ENCODE measurements at places on chromosomes 1 and 21. TPM values are rescaled to one million over a fixed set of nuclear protein-coding genes. Genes with fewer than 3 reads are reported as not detected.

GRCh38 chr21:35428489-35428888 lies 379.4 kb upstream of the RUNX1 start:
- no peak for DNase-seq

- no peak for DNase-seq
These were observed 77.3 kb upstream of the GADD45A start for GRCh38 chr1:67607699-67608098.

- DNase-seq: no peak
These were observed 113.6 kb downstream of the ZMYM4 start for GRCh38 chr1:35382107-35382506.

The KCNA2 gene
- 0.17 TPM for total RNA-seq

The HHAT gene
- total RNA-seq: 4.9 TPM

GRCh38 chr1:29211086-29212030 lies 19.4 kb downstream of the MECR start:
- no peak for DNase-seq

GRCh38 chr1:90748668-90749067 lies 31.6 kb upstream of the BARHL2 start:
- no peak for DNase-seq

The ILDR2 gene
- 2.7 TPM for total RNA-seq

DNA sequence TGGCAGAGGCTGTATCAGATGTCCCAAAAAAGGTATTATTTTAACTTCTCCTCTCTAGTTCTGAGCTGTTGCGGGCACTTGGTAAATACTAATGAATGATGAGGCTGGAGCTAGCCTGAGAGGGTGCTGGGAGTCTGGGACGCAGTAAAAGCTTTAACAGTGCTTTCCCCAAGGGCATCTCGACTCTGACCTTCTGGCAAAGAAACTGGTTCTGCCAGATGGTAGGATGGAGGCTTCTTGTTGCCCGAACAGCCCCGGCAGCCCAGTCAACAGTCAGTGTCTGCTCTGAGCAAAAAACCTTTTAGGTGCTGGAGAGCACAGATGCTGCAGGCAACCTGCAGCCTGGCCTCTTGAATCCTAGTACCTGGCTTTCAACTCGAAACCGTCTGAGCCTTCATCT lies 2.5 kb upstream of the PNRC2 start:
- DNase-seq: peak; percentile 87

GRCh38 chr1:156083800-156084790 lies 1.8 kb upstream of the MEX3A start:
- DNase-seq: no peak

The PTGFRN gene
- 94.9 TPM for total RNA-seq

GRCh38 chr1:41716188-41717130 lies 202.3 kb downstream of the HIVEP3 start:
- no peak for DNase-seq

- no peak for DNase-seq
These were observed 188.9 kb downstream of the NRIP1 start for GRCh38 chr21:14875704-14876523.

DNA sequence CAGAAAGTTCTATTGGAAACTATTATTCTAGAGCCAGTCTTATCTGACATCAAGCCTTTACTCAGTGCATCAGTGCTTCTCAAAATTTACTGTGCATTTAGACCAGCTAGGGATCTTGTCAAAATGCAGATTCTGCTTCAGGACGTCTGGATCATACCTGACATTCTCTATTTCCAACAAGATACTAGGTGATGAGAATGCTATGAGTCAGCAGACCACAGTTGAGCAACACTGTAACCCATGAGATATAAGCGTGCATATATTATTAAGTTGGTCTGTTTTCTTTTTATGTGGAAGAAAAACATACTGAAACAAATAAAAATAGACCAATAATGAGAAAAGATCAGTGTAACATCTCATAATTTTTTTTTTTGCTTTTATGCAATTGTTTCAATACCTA lies 40.4 kb upstream of the KCNH1 start:
- no peak for DNase-seq

DNA sequence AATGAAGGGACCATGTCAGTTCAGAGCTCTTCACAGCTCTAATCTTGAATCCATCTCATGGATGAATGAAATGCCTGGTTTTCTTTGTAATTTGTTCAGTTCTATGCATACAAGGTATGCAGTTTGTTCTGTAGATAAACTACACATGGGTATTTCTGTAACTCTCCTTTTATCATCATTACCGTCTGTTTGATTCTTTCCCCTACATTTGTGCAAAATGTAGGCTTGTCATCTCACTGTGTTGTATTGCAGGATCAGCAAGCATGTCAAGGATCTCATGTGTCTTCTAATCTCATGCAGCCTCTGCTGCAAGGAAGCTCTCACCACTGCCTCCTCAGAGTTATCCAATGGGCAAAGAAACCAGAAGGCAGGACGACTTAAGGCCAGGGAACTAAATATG lies 79.3 kb downstream of the OLFML2B start:
- no peak for DNase-seq

DNA sequence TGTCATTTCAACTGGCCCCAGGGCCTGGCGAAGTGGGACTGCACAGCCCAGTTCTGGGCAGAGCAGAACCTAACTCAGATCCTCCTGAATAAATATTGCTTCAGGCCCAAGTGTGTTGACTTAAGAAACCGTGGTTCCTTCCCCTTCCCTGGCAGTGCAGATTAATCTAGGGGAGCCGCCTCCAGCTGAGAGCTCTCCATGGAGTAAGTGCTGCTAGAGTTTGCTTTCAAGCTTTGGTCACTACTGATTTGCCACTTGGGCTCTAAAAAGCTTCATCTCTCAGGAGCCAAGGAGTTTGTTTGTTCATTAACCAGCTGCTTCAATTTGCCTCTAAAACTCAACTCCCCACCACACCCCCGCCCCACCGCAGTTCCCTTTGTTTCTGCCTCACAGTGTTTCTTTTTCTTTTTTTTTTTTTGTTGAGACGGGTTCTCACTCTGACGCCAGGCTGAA lies 112.1 kb downstream of the DTL start:
- peak; percentile 35 for DNase-seq

DNA sequence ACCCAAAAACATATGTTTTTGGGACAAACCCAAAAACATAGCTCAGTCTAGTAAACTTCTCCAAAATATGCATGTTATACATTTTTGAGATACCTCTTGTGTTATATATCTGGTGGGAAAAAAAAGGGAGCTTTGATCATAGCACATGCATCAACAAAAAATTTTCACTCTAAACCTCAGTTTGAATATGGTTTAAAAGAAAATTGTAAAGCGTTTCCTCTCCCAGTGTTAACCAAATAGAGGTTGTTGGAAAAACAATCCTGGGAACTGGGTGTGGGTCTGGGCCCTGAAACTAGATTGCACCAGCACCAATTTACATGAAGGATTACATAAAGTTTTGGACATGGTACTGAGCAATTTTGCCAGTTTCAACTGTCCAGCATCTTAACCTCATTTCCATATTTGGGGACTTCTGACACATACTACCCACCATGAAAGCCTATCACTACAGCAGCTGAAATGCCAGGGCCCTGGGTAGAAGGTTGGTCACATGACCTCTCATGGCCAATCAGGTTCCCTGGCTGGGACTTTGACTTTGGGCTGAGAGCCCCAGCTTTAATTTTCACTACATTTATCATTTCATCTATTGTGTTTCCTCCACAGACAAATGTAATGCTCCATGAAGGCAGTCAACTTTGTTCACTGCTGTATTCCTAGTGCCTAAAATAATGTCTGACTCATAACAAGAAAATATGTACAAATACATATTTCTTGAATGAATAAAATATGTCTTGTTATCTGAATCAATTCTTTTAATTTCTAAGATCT lies 150.7 kb downstream of the SETD4 start:
- no peak for DNase-seq

DNA sequence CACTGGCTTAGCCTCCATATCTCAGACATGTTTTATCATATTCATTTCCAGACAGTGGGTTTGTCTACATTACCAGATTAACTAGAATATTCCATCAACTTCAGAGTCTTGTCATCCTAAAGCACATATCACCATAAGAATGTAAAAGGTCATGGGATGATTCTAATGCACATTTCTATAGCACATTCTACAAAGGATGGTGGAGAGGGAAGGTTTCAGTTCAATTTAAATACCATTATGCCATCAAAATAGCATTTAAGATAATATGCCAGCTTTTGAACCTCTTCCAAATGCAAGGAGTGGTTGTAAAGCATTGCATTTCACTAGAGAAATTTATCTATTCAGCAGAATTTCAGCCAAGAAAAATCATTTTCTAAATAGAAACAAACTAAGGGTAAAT lies 970.5 kb downstream of the TTLL7 start:
- no peak for DNase-seq

DNA sequence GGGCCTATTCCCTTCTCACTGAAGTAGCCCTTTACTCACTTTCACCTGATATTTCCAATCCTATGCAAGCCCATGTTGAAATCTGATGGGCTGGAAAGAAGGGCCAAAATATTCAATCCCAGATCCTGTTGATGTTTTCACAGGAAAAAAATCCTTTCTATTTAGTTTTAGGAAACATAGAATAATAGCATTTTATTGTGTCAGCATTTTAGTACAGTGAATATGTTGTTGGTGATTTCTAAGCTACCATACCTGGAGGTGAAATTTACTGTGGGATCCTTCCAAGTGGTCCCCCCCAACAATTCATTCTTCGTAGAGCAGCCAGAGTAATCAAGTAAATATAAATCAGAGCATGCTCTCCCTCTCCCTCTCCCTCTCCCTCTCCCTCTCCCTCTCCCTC lies 3.4 kb upstream of the UBE2U start:
- no peak for DNase-seq

- DNase-seq: no peak
These were observed 4.8 kb upstream of the SPRR5 start for GRCh38 chr1:152942161-152942560.

- no peak for DNase-seq
These were observed 269.1 kb upstream of the VAMP3 start for GRCh38 chr1:7501723-7502603.

The DPYD gene
- 4.9 TPM for total RNA-seq

- DNase-seq: no peak
These were observed 374.9 kb downstream of the NTNG1 start for GRCh38 chr1:107515702-107516101.

DNA sequence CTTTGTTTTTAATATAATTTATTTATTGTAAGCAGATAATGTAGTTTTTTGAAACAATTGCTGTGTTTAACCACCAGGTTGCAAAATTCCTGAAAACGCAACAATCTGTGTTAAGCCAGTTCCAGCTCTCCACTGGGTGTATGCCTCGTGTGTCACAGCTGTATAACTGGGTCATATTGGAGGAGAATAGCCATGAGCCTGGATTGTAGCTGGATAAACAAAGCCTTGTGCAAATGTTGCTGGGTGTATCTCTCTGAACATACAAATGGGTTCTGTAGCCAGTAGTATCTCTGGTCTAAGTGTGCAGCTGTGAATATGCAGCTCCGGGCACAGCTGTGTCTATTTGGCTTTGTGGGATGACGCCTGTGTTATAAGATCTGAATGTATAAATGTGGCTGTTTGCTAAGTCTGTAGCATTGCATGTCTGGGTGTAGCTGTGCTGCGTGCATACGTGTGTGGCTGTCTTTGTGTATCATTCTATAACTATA lies 2.8 kb downstream of the TCEA3 start:
- peak; percentile 65 for DNase-seq

The SEMA4A gene
- 4.5 TPM for total RNA-seq

The CFHR5 gene
- total RNA-seq: not detected

- no peak for DNase-seq
These were observed 208.8 kb upstream of the USP25 start for GRCh38 chr21:15520811-15521643.

The TBX19 gene
- 1.6 TPM for total RNA-seq

DNA sequence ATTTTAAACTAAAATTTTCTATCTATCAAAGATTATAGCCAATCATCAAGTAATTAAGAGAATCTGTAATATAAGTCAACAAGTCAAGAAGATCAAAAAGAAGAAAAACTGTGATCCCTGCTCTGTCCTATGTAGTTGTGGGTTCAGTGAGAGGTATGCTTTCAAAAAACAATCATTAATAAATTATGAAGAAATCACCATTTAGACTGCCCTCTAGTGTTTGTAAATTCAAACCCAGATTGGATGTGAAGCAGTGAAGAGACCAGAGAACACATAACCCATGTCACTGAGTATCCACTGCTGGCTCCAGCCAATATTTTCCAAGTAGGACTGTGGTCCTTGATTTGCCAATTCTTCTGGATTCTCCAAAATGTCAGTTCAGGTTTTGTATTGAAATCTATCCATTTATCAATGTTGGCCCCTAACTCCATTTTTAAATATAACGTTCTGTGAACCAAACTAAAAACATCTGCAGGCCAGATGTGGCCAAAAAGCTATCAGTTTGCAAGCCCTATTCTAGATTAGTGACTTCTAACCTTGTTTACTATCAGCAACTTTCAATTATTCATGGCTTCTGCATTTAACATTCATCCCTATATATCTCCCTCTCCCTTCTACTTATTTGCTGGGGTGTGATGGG lies 467.5 kb upstream of the CXADR start:
- no peak for DNase-seq

- no peak for DNase-seq
These were observed 86.1 kb downstream of the DUSP10 start for GRCh38 chr1:221655766-221656305.

GRCh38 chr21:44092211-44092610 lies 15.0 kb upstream of the PWP2 start:
- peak; percentile 36 for DNase-seq

GRCh38 chr1:243726806-243727502 lies 123.1 kb downstream of the AKT3 start:
- no peak for DNase-seq

GRCh38 chr21:40566486-40566885 lies 280.5 kb downstream of the DSCAM start:
- no peak for DNase-seq

The ERICH3 gene
- 0.16 TPM for total RNA-seq

- DNase-seq: no peak
These were observed 26.6 kb downstream of the CLIC6 start for GRCh38 chr21:34695434-34695833.

DNA sequence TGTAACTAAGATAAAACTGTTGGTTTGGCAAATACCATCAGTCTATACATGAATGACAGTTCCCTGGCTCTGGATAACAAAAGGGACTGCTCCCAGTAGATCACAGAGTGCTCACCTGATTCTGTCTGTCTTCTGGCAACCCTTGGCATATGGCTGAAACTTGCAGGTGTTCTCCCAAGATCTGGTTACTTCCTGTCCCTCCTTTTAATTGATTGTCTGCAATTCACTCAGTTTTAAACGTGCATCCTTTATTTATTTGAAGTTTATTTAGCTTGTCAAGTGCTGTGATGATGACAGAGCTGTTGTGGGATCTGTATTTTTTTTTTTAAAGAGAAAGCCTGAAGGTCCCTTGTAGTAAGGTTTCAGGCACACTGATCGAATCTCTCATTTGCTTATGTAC lies 3.4 kb downstream of the KCNA3 start:
- DNase-seq: no peak
